ENCODE measurements at places on chromosomes 2 and 18.

DNA sequence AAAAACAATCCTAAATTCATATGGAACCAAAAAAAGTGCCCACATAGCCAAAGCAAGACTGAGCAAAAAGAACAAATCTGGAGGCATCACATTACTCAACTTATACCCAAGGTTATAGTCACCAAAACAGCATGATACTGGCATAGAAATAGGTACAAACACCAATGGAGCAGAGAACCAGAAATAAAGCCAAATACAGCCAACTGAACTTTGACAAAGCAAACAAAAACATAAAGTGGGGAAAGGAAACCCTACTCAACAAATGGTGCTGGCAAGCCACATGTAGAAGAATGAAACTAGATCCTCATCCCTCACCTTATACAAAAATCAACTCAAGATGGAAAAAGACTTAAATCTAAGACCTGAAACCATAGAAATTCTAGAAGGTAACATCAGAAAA lies 40.5 kb downstream of the CRYGD start:
- no peak for DNase-seq

DNA sequence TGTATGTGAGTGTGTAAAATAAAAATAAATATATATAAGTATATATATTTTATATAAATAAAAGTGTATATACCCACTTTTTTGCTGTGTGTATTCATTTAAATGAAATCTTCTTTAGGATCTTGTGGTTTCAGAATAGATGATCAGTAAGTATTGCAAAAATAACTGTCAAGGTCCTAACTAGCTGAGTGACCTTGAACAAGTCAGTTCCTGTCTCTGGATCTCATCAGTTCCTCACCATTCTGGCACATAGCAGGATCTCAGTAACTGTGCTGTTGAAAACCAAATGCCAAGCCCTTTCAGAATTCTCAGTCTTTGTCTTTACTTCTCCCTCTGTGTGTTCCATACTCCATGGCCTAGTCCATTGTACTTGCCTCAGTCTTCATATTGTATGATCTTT lies 115.3 kb upstream of the CXCR4 start:
- no peak for DNase-seq

GRCh38 chr2:60885683-60886082 lies 4.3 kb downstream of the REL start:
- DNase-seq, result no peak

- DNase-seq, result no peak
Observed at GRCh38 chr2:158140201-158140600, 38.5 kb downstream of the UPP2 start.

GRCh38 chr2:231342061-231342711 lies 53.3 kb upstream of the B3GNT7 start:
- no peak for DNase-seq

GRCh38 chr2:55827855-55828254 lies 95.7 kb downstream of the EFEMP1 start:
- DNase-seq, result no peak

- no peak for DNase-seq
Observed at GRCh38 chr2:95047629-95048510, 22.4 kb downstream of the MAL start.

GRCh38 chr2:9109871-9110270 lies 96.7 kb upstream of the ASAP2 start:
- DNase-seq, result no peak

- no peak for DNase-seq
Observed at GRCh38 chr2:203685081-203685621, 21.3 kb upstream of the CD28 start.

- no peak for DNase-seq
Observed at GRCh38 chr2:47152803-47153202, 2.3 kb downstream of the STPG4 start.

DNA sequence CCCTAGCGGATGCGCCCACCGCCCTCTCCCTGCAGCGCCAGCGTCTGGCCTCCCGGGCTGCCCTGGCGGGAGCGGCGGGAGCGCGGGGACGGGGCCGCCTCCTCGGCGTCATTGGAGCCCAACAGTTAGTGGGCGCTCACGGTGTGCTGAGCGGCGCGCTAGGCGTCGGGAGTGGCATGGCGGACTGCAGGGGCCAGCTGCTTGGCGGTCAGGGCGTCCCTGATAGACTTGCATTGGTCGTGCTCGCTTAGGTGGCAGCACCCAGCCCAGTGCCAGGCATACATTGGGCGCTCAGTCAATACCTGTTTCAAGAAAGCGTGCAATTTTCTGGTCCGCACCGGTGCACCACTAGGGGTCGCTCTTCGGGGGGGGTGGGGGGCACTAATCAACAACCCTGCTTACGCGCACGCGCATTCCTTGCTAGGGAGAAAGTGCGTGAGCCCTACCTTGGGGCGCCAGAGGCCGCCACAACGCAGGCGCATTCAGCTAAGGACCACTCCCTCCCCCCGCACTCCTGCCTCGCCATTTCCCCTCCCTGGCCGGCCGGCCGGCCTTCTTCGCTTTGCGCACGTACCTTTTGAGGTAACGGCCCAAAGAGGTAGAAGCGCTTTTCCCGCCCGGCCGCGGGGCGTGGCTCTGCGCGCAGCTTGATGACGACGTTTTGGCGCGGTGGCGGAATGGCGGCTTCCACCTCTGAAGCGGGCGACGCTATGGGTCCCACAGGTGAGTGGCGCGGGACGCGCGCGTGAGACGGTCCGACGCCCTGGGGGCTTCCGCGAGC lies 411 bp upstream of the MZT2A start:
- peak; percentile 89 for DNase-seq

- DNase-seq, result no peak
Observed at GRCh38 chr2:20676353-20677215, 9.6 kb downstream of the GDF7 start.

DNA sequence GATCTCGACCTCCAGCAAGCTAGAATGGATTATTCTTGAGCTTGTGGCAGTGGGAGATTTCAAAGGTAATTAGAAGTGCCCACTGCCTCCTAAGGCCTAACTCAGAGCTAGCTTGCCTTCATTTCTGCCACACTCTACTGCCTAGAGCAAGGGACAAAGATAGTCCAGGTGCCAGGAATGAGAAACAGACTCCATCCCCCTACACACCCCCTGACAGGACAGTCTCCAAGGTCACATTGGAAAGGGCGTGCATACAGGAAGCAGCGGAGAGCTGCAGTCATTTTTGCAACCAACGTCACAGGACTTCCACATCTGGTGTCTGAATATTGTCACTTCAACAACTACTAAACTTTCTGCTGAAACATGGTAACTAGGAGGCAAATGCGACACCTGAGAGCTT lies 101.0 kb upstream of the SH3BP4 start:
- DNase-seq, result no peak

DNA sequence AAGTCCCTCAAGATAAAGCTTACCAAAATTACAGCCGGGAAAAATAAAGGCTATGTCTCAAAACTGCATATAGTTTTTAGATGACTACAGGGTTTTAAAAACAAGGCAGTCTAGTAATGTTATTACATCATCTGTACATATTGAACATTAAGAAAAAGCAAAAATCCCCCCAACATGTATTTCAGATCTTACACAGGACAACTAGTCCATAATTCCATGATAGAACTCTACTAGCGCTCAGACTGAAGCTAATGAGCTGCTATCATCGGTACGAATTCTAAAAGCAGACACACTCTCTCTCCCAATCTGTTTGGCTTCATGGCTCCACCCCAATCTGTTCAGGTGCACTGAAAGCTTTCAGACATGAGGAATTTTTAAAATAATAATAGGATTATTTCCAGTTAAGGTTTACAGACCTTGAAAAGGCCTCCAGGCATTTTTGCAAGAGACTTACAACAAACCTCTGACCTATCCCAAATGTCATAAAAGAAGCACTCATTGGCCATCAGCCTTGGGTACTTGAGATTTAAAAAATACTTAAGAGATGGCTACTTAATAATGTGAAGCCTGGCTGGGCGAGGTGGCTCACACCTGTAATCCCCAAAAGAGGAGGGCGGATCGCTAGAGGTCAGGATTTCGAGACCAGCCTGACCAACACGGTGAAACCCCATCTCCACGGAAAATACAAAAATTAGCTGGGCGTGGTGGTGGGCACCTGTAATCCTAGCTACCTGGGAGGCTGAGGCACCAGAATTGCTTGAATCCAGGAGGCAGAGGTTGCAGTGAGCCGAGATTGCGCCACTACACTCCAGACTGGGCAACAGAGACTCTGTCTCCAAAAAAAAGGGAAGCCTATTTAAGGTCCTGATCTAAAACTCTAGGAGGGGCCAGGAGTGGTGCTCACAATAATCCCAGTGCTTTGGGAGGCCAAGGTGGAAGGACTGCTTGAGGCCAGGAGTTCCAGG lies 2.0 kb downstream of the NPC1 start:
- no peak for DNase-seq

DNA sequence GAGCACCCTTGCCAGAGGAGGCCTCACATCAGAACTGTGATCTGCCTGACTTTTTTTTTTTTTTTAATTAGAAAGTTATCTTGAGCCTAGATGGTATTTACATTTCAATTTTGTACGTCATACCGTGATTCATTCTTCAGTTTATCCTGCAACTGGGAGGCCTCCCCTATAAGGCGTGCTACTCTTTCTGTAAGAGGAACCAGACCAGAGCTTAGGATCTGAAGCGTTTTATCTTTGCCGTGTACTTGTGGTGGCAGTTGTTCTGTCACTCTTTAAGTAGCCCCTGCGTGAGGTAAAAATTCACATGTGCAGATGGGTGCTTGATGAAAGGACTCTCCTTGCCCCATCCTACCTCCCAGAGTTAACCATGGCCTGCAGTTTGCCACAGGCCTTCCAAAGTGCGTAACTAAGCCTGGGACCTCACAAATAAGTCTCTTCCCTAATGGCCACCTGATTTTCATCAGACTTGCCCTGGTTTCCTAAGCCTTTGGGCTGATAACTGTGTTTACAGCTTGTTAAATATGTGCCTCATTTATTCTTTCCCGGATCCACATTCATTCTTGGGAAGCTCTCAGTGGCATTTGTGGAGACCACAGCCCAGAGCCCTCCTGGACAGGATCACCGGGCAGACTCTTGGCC lies 96.0 kb downstream of the MTCL1 start:
- DNase-seq, result no peak

DNA sequence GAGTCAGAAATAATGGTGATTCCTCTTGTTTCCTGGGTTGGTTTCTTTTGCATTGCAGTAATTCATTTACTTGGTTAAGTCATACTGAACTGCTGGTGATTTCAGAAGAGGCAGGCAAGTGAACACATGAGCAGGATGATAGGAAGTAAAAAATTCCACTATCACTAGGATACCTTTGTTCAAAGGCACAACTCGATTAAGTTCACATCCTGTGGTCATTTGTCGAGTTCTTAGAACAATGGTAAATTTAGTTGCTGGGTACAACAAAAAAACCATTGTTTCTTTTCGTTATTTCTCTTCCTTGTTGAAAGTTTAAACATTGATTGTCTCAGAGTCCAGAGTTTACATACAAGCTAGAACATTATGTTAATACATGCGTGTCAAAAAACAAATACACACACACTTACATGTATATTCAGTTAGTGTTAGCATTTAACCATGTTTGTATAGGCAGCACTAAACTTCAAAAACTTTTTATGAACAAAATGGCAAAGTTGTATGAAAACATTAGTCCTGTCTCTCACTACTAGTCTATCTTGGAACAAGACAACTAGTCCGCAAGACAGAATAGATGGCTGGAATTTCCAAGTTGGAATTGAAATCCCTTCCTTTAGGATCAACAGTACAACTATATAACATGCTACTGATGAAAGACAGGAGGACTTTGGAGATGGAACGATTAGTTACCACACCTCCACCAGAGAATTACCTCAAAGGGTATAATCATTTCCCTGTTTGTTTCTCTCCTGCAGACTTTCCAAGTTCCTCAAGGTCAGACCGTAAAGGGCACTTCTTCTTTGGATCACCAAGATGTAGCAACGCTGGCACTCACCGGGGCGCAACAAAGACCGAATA lies 26.2 kb downstream of the STK39 start:
- no peak for DNase-seq

DNA sequence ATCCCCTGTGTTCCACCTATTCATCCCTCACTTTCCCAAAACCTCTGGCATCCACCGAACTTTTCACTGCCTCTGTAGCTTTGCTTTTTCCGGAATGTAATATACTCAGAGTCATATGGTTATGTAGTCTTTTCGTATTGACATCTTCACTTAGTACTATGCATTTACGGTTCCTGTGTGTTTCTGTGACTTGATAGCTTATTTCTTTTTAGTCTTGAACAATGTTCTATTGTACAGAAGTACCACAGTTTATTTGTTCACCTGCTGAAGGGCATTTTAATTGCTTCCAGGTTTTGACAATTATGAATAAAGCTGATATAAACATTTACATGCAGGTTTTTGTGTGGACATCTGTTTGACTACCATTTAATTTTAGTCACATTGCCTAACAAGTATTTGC lies 154.7 kb upstream of the DOK6 start:
- DNase-seq, result peak; percentile 34
